ENCODE measurements at places on chromosomes 2 and 18.

- DNase-seq, result peak; percentile 52
Observed at GRCh38 chr2:241808051-241808720, 807 bp upstream of the NEU4 start.

DNA sequence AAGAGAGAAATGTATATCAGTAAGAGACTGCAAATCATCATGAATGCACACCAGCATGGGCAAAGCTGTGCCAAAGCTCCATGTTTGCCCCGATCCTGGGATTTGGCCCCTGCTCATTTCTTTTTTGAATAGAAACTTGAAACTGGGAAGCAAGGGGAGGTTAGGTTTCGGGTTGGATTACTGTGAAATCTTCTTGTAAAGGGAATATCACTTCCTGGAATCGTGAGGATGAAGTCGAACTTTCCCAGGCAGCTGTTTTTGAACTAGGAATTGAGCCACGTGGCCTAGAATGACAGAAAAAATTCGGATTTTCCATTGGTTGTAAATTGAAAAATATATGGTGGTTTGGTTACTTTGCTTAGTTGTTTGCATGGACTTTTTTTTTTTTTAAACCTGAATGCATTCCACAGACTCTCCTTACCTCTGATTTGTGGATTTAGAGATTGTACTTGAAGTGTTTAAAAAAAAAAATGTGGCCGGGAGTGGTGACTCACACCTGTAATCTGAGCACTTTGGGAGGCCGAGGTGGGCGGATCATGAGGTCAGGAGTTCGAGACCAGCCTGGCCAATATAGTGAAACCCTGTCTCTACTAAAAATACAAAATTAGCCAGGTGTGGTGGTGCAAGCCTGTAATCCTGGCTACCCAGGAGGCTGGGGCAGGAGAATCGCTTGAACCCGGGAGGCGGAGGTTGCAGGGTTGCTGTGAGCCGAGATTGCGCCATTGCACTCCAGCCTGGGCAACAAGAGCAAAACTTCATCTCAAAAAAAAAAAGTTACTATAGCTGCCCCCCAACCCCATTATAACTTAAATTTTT, 32.1 kb downstream of the GRHL1 start:
- DNase-seq, result no peak

DNA sequence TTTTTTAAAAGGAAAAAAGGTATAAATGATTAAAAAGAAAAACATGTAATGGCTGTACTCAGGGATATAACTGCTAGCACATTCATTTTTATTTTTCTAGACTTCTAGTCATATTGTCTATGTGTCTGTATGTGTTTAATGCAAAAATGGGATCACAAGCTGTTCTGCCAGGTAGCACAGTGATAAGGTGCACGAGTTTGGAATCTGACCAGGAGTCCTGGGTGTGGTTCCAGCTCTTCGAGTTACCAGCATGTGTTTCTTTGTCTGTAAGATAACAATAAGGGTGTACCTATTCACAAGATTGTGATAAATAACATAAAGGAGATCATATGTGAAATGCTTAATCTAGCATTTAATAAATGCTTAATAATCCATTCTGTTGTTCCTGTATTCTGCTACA, 145.3 kb downstream of the PKP4 start:
- no peak for DNase-seq

DNA sequence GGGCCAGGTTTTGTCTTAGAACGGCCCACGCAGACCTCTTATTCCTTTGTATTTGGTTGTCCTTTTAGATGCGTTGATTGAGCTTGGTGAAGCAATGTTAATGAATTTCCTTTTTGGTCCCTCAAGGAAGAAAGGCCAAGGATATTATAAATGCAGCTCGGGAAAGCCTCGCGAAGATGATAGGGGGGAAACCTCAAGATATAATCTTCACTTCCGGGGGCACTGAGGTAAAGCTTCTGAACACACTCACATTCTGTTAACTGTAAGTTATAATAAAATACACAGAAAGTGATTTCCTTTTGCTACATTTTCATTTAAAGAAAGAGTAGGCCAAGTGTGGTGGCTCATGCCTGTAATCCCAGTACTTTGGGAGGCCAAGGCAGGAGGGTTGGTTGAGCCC, 7.1 kb downstream of the SCLY start:
- DNase-seq, result no peak

GRCh38 chr18:48022531-48023329, 92.3 kb upstream of the SMAD2 start:
- DNase-seq, result peak; percentile 11

- DNase-seq, result no peak
Observed at GRCh38 chr18:42228581-42228980, 273.5 kb downstream of the PIK3C3 start.

GRCh38 chr2:195929531-195929930, 139.1 kb downstream of the DNAH7 start:
- DNase-seq, result no peak

Data from skeletal muscle cell (primary cell).